ENCODE measurements at places on chromosomes 4 and X.

- peak; percentile 22 for DNase-seq
These were observed 128.3 kb downstream of the MAGEE1 start for GRCh38 chrX:76555816-76556215.

- DNase-seq: no peak
These were observed 226.9 kb downstream of the ARHGAP24 start for GRCh38 chr4:85701861-85702321.

GRCh38 chr4:107402291-107402690, 317.7 kb downstream of the PAPSS1 start:
- no peak for DNase-seq

DNA sequence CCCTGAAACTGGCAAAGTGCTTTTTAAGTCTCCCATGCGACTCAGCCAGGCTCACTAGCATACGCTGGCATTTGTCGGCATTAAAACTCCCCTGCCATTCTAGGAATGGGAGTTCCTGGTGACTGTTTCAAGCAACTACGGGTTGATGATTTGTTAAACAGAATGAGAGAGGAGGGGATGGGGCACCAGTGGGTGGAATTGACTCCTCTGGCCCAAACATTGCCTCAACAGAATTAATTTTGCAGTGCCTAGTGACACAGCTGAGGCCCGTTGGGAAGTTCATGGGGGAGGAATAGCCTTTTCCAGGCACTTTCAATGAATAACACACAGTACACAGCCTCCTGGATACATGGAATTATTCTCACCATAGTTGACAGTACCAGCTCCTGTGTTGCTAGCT, 30.1 kb downstream of the NEUROG2 start:
- no peak for DNase-seq
